ENCODE measurements at places on chromosomes 5 and 9.

DNA sequence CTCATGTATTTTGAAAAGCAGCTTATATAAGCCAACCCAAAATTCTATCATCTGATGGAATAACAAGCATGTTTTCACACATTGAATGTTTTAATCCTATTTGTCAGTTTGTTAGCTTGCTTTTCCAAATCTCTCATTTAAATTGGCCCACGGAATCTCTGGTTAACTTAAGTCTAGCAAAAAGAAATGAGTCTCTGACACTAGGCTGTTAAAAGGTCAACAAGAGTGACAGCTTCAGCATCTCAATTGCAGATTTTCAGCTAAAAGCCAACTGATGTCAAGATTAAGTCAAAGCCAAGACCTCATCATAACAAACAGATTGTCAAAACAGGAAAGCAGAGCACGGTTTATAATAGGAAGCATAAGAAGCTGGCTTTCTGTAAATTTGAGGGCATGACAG, 49.4 kb upstream of the CDH9 start:
- no peak for DNase-seq

DNA sequence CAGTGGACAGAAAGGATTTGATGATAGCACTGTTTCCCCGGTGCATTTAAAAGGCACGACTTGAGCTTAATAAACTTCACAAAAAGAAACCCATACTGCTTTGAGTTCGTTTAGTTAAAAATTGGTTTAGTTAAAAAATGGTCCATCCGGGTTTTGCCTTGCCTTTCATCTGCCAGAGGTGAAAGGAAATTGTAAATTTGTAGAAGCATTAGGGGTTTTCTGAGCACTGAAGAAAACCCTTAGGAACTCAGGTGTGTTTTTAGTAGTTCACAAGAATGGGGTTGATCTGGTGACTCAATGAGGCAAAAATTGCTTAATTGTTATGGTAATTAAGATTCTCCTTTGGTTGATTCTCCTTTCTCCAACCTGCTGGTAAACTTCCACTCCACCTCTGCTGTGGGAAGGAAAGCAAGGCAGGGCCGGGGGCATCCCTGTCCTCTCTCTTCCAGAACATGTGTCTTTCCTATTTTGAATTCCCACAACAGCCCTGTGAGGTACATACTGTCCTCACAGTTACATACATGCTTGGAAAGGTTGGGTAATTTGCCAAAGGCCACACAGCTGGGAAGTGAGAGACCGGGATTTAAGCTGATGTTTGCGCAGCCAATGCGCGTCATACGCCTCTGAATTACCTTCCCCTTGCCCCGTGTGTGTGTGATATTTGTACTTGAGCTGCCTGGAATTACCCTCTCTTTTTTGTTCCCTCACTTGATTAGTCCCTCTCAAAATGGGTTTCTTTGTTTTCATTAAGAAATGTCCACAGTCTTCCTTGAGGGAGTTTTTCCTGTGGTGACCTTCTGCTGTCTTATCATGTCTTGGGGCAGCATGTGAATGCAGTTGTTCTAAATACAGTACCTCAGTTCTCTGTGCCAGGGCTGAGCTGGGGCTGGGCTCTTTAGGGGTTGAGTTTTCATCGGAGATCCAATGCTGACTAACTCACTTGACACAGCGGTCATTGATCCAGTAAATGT, 94.4 kb downstream of the ARHGAP26 start:
- no peak for DNase-seq

DNA sequence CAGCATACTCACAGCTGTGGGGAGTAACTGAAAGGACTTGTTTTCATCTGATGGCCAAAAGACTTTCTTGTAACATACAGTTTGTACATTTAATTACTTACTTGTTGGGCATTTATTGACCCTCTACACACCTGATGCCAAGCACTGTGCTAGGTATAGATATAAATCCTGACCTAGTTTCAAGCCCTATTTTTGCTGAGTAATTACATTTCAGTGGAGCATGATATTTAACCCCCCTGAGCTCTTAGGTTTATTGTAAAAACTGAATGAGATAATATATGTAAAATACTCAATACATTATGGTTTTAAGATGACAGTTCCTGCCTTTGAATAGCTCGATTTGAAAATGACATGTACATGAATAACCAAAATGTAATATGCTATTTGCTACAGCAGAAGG, 68.1 kb upstream of the SLC12A2 start:
- no peak for DNase-seq

DNA sequence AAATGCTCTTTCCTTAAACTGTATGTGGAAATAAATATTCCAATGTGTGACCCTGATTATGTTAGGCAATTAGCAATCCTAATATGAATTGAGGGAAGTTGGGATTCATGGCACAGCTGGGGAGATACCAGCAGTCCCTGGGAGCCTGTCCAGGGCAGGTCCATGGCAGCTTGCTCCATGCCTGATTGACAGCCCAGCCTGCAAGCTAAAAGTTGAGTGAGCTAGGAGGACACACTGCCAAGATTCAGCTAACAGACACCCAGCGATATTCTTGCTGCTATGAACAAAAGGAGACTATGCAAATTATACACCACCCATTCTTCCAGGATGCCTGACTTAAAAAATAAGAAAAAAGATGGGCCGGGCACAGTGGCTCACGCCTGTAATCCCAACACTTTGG, 6.2 kb downstream of the TGFBI start:
- DNase-seq: no peak

- DNase-seq: no peak
Measured at GRCh38 chr5:76204713-76205112, 121.5 kb downstream of the SV2C start.

- DNase-seq: no peak
Measured at GRCh38 chr5:99646011-99646647, 717.3 kb upstream of the CHD1 start.

GRCh38 chr5:57215629-57216195, 41.9 kb downstream of the GPBP1 start:
- DNase-seq: no peak

DNA sequence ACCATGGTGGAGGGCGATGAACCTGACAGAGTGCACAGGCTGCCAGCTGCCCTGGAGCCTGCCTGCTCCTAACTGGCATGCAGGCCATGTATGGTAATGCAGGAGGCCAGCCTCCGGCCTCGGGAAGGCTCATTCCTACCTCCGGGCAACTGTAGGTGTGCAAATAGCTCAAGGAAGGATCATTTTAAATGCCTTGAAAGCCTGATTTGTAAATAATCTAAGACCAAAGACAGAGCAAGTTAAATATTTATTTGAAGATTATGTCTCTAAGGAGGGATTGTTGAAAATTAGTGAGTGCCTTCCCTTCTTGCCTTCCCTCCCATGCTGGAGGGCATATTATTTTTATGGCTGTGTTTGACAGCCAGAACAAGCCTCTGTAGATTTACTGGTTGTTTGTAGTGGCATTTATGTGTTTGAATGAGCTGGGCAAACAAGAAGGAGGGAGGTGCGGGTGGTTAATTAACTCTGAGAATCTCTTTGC, 285.7 kb upstream of the TUT7 start:
- no peak for DNase-seq

DNA sequence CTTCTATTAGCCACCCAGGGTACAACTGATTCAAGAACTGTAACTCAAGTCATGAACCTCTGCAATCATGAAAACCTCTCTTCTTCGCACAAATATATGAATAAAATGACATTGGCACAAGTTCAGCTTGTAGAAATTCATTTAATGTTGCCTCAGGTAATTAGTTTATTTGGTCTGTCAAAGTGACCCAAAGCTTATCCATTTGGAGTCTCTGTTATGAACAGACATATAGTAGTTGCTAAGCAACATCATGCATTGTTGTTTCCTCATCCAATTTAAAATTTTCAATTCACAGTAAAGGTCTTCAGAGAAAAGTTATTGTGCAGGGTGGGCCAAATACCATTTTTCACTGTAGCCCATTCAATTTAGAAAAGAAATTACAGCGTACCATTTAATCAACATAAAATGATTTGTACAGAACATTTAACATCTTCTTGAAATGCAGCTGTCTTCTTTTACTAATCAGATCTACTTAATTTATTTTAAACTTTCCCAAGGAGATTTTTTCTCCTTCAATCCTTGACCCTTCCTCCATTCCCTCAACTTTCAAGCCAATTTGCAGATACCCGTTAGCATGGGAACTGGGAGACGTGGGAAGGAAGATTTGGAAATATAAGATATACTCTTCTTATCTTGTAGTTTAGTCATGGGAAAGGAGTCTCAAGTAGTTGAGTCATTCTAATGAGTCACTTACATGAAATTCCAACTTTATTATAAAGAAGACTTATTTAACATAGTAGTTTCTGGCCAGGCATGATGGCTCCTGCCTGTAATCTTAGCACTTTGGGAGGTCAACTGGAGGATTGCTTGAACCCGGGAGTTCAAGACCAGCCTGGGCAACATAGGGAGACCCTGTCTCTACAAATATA, 231.3 kb downstream of the ATPSCKMT start:
- no peak for DNase-seq

All from CD4-positive, alpha-beta T cell (primary cell).